ENCODE measurements at places on chromosomes 3 and 15. TPM values are rescaled to one million over a fixed set of nuclear protein-coding genes. Genes with fewer than 3 reads are reported as not detected.

The FRG2C gene
- not detected for total RNA-seq

DNA sequence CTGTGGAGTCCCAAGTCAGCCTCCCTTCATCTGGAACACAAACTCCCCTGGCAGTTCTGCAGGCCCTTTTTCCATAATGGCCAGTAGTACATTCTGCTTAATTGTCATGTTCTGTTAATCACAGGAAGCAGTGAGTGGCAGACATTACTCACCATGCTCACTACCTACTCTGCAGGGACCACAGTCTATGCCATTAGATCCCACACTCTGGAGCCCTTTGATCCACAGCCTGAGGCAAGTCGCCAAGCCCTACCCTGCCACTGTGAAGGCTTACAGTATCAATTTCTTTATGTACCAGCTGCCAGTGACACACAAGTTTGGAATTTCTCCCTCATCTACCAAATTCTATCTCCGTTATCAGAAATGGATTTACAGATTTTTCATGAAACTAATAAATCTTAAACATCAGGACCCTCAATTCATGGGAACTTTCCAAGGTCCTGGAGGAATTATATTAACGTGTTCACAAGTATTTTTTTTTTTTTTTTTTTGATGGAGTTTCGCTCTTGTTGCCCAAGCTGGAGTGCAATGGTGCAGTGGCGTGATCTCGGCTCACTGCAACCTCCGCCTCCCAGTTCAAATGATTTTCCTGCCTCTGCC, 20.6 kb upstream of the WWTR1 start:
- no peaks in the 10 kb centered on the region for H3K4me1 ChIP-seq
- DNase-seq = no peak
- H3K4me3 ChIP-seq = no peak overlapping the region
- H3K36me3 ChIP-seq = no peaks in the 10 kb centered on the region
- no peak overlapping the region for H3K27ac ChIP-seq

- DNase-seq = no peak
- H3K36me3 ChIP-seq = no peaks in the 10 kb centered on the region
- H3K27ac ChIP-seq = no peak overlapping the region
- no peak overlapping the region for H3K4me3 ChIP-seq
Observed at GRCh38 chr3:127337911-127338531, 50.2 kb upstream of the PRR20G start.

GRCh38 chr3:139020868-139021234, at the start of gene PRR23B:
Gene PRR23B, minus strand, starts transcription at chr3:139020926. Its CDS starts 265 bp downstream, at chr3:139020661.
- no peak within 1 kb of the TSS for H3K4me3 ChIP-seq
- peaks cover 20% of the 10 kb centered on the region for H3K27me3 ChIP-seq
- DNase-seq = no peak
- H3K4me1 ChIP-seq = no peaks in the 10 kb centered on the region
- H3K27ac ChIP-seq = no peak within 1 kb of the TSS

Data from heart right ventricle (tissue), 16 donors.